Dermis lymphatic vessel endothelial cell (primary cell): ENCODE measurements at places on chromosomes 7 and 10. TPM values are rescaled to one million over a fixed set of nuclear protein-coding genes. Genes with fewer than 3 reads are reported as not detected.

Gene HOXA1
- 0.43 and 0.65 TPM in 2 replicates for total RNA-seq

Gene RAB19
- total RNA-seq = 0.17 TPM in 1 of 2 replicates, not detected in the other

Gene DENND11
- total RNA-seq = 81.2 and 129 TPM in 2 replicates

Gene CROT
- total RNA-seq = 1.8 and 5.0 TPM in 2 replicates

Gene EPHB6
- total RNA-seq = under 0.01 TPM in 1 of 2 replicates, not detected in the other
